ENCODE measurements at places on chromosomes 11 and 22.

DNA sequence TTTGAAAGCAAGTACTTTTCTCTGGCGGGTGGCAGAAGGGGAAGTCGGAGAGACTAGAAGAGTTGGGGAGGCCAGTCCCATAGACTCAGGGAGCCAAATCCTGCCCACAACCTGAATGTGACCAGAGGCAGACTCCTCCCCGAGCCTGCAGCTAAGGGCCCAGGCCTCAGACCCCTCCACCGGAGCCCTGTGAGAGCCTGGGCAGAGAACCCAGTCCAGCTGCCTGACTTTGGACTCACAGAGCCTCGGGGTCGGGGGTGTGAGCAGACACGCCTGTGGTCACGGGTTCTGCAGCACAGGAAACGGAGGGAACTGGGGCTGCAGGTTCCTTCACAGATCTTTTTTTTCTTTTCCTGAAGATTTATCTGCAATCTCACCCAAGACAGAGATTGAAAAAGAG is 312.3 kb downstream of the CTTN start:
- no peak for DNase-seq

GRCh38 chr11:134118006-134118405 is 49.1 kb downstream of the JAM3 start:
- DNase-seq = no peak

DNA sequence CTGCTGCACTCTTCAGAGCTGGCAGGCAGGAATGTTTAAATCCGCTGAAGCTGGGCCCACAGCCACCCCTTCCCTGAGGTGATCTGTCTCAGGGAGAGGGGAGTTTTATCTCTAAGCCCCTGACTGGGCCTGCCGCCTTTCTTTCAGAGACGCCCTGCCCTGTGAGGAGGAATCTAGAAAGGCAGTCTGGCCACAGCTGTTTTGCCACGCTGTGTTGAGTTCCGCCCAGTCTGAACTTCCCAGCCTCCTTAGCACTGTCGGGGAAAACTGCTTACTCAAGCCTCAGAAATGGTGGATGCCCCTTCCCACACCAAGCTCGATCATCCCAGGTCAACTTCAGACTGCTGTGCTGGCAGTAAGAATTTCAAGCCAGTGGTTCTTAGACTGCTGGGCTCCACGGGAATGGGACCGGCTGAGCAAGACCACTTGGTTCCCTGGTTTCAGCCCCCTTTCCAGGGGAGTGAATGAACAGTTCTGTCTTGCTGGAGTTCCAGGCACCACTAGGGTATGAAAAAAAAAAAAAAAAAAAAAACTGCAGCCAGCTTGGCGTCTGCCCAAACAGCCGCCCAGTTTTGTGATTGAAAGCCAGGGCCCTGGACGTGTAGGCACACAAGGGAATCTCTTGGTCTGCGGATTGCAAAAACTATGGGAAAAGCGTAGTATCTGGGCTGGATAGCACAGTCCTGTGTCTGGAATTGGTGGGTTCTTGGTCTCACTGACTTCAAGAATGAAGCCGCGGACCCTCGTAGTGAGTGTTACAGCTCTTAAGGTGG is 127.4 kb downstream of the SPON1 start:
- DNase-seq = no peak

GRCh38 chr22:37627545-37627944 is 11.9 kb upstream of the SH3BP1 start:
- no peak for DNase-seq

- no peak for DNase-seq
Measured at GRCh38 chr11:102643941-102644340, 18.8 kb upstream of the MMP20 start.

DNA sequence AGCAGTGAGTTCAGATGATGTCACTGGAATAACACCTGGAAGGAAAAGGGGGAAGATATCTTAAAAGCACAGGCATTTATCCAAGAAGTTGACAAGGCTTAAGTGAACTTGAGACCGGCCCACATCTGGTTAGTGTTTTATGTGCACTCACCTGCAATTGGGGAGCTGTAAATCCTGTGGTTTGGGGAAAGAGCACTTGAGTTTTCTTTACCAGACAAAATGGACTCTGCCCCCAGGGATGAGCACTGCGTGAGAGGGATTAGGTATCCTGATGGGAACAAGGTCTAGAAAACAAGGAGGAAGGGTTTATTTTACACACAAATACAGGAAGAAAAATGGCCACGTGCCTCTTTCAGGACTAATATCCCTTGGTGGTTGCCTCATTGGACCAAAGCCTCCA is 15.2 kb downstream of the E2F8 start:
- DNase-seq = no peak
